ENCODE measurements at places on chromosomes 1 and 21. TPM values are rescaled to one million over a fixed set of nuclear protein-coding genes. Genes with fewer than 3 reads are reported as not detected.

The KDM5B gene
- 15.4 TPM for polyA plus RNA-seq

GRCh38 chr1:233843525-233844204 is 60.8 kb upstream of the SLC35F3 start:
- no peak for DNase-seq

The SLAMF1 gene
- polyA plus RNA-seq, result 24.3 TPM

DNA sequence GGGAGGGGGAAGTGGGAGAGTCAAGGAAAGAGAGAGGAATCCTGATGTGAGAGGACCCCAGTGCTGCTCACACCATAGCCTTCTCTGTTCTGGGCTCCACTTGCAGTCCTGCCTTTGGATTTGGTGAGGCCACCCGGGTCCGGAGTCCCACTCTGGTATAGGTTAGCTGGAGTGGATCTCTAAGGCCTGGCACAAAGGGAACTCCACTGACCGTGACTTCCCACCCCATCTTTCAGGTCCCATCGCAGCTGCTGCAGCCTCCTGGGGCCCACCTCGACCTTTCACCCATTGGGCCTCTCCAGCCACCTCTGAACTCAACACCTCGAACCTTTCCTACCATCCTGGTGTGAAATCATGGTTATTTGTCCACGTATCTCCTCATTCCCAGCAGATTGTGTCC is 324.4 kb downstream of the MATN1 start:
- no peak for DNase-seq

The ATAD3C gene
- polyA plus RNA-seq, result not detected

GRCh38 chr21:26572076-26572701 is 897 bp downstream of the CYYR1 start:
- DNase-seq, result no peak

The CRP gene
- not detected for polyA plus RNA-seq

- DNase-seq, result no peak
These were observed 3.8 kb downstream of the TMEM54 start for GRCh38 chr1:32897082-32898049.

DNA sequence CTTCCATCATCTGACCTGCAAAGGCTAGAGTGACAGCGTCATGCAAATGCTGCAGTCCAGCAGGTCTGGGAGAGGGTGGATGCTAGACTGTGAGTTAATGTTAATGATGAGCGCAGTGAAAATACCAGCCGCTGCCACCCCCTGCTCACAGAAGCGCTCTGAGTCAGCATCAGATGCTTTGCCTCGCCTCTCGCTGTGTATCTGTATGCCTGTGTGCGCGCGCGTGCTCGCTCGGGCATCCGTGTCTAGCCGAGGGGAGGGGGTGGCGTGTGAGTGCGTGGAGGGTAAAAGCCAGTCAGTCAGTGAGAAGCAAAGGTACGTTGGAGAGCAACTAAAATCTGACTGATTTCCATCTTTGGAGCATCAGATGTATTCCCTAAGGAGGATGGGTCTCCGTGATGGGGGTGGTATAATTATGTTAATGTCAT is 858.7 kb downstream of the USP25 start:
- DNase-seq, result no peak

DNA sequence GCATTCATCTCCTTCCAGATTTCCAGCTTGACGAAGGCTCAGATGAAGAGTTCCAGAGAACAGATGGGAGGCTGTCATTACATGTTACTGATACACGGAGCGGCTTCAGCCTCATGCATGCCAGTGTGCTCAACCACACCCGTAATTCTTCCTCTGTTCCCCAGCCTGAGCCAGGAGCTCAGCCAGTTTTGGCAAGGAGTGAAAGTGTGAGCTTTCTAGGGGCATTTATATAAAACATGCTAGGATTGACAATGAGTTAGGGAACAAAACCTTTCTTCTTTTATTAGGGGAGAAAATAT is 290.4 kb upstream of the PLXNA2 start:
- no peak for DNase-seq

All from naive B cell (primary cell).